ENCODE measurements at places on chromosomes 5 and 9. TPM values are rescaled to one million over a fixed set of nuclear protein-coding genes. Genes with fewer than 3 reads are reported as not detected.

CDH6 gene
- polyA plus RNA-seq: 4.8 TPM

PRDM9 gene
- polyA plus RNA-seq: not detected

DNA sequence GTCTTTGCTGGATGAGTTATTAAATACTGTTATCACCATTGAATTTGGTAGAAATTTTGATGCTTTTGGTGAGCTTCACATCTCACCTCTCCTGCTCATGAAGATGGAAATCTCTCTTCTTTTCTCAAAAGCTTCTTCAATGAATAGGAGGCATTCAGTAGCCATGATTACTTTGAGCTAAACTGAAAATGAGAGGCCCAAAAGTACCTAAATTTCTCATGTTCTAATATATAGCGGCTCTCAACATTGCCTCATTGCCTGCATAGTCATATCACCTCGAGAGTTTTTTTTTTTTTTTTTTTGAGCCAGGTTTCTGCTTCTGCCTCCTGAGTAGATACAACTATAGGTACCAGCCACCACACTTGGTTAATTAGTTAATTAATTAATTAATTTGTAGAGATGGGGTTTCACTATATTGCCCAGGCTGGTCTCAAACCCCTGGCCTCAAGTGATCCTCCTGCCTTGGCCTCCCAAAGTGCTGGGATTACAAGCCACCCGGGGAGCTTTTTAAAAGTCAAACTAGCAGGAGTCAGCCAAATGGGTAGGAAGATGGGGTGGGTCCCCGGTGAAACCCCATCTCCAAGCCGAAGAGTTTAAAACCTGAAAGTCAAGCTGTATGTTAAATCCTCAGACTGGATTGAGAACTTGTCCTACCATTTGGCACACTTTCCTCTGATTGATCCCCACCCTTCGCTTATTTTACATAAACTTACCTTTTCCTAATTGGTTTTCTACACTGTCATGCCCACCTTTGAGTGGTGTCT, 169.0 kb downstream of the DOCK2 start:
- no peak for DNase-seq

ZNF483 gene
- 3.5 TPM for polyA plus RNA-seq

DNA sequence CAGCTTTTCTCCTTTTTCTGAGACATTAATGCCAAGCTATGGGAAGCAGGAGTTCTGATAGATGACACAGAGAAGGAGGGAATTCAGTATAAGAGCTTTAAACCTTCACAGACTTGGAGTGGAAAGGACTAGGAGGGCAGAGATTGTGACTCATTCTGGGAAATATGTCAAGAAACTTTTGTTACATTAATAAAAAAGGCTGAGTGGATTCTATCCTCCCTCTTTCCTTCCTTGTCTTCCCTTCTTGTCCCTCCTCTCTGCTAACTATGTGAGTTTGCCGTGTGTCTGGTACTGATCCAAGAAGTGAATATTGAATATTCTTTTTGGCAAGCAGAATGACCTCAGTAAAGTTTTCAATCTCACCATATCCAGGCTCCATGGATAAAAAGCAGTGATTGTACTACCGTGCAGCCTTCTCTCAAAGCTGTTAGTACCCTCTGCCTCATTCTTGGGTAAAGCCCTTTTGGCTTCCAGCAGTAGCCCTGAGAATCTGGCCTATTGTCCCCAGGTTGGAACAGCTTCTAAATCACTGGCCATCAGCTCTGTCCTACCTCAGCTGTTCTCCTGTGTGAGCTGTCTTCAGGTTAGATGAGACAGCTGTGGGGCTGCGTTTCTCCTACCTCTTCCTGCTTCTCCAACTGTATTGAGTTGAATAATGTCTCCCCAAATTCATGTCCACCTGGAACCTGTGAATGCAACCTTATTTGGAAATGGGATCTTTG, 73.9 kb downstream of the ATG10 start:
- DNase-seq: no peak

DNA sequence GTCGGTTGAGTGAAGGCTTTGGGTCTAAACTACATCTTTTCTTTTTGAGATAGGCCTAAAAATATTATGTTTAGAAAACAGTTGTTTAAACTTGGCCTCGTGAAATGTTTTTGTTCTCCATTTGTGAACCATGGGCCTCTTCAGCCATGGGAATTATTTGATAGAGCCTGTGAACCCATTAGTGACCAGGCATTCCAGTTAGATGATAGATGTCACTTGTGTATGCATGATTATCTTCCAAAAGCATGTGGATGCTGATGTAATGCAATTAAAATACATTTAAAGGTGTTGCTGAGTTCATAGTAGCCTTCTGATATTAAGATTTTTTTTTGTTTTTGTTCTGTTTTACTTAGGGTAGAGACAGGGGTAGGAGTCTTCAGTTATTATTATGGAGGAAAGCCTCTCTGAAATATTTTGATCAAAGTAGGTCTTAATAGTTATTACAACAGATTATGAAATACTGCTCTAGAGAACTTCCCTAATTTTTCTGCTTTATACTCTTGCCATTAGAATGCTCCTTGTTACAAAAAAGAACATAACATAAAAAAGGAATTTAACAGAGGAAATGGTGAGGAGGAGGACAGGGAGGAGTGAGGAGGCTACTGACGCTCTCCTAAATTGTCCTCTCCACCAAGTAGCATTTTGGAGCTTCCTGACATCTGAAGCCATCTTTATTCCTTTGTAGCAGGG, 32.9 kb downstream of the CPEB4 start:
- no peak for DNase-seq

CBY3 gene
- 1.4 TPM for polyA plus RNA-seq

DNA sequence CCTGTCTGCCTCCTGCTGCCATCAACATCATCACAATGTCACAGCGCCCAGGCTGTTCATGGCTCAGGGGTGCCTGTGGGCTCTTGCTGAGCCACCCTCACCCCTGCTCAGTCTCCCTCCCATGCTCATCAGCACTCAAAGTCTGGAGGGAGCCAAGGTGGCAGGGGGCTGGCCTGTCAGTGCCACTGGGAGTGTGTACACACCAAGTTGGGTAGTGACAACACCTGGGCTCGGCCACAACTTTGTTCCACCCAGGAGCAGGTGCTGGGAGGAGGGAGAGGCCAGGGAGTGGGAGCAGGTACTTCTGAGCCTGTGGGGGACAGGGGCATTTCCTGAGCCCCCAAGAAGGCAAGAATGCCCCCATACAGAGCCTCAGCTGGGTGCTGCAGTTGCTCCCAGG, 77.5 kb upstream of the C6 start:
- DNase-seq: no peak

- no peak for DNase-seq
Measured at GRCh38 chr9:125942125-125942524, 195.0 kb downstream of the PBX3 start.

CDH18 gene
- polyA plus RNA-seq: 0.43 TPM

DNA sequence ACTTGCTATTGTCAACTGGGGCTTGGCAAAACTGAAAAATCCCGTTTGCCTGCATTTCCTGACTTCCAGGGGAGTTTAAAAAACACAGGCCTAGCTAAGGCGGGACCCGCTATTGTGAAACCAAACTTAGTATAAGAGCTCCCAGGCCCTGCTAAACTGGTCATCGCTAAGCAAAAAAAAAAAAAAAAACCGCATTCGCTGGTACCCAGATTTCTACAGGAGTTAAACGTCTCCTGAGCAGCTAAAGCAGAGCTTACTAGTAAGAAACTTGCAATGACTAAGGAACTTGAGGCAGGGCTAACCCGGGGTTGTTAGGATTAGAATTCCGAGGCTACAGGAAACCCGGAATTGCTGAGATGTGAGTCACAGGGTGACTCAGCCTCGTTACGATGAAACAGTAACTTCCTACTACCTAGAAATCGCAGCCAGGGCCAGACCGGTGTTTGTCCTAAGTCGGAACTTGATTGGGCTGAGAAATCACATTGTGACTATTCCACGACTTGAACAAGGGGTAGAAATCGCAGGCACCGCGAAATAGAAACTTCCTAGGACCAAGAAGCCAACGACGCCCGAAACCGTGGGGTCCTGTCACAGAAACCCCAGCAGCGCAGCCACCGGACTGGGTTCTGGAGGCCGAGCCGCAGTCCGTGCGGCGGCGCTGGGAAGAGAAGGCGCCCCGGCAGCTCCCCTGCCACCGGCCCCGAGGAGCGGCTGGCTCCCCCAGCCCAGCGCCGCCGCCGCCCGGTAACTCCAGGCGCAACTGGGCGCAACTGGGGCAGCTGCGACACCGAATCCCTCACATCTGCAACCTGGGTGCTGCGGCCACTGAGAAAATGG, 89.4 kb downstream of the ANXA2R start:
- DNase-seq: peak; percentile 60

DNA sequence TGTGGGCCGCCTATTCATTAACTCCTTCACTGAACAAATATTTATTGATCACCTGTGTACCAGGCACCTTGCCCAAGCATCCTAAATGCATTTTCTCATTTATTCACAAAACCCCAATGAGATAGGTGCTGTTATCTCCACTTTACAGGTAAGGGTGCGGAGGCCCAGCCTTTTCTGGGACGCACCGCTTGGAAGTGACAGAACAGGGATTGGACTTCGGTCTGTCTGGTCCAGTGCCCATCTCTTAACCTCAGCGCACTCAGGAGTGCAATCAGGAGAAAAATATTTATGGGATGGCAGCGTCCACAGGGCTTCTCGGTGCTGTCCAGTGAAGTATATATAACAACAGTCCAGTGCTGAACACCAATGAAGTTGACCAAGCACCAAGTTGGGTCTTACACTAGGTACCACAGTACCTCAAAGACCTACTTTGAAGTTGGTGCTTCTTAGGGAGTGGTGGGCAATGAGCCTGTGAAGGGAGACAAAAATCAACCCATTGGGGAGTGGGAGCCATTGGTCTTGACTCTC, 18.9 kb upstream of the GARNL3 start:
- DNase-seq: no peak

SPOCK1 gene
- polyA plus RNA-seq: 39.6 TPM

FAM78A gene
- polyA plus RNA-seq: 3.8 TPM

- peak; percentile 76 for DNase-seq
Measured at GRCh38 chr9:115250621-115251032, 132.7 kb upstream of the TNC start.

GRCh38 chr5:26757941-26758340, 280.4 kb downstream of the CDH9 start:
- DNase-seq: no peak

DNA sequence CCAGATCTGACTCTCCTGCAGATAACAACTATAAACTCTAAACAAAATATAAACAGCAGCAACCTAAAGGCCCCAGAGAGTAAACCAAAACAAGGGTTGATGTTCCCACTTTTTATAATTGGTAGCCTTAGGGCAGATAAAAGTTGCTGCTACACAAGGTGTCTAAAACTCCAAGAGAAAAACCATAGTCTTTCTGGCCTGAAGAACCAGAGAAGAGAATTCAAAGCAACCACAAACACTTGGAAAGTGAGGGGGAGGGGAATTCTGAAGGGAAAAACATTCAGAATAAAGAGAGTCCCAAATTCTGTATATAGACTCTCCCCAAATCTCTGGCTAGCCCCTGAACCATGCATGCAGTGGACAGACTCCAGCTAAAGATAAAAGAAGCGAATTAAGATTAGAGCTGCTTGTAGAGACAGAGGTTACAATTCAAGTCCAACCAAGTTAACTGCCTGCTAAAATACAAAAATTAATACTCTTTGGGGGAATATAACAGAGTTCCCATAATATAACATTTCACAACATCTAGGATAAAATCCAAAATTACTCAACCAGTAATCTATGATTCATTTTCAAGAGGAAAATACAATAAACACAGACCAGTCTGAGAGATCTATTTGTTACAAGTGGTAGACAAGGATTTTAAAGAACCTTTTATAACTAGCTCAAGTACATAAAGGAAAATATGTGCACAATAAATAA, 37.5 kb upstream of the RGMB start:
- DNase-seq: no peak

DNA sequence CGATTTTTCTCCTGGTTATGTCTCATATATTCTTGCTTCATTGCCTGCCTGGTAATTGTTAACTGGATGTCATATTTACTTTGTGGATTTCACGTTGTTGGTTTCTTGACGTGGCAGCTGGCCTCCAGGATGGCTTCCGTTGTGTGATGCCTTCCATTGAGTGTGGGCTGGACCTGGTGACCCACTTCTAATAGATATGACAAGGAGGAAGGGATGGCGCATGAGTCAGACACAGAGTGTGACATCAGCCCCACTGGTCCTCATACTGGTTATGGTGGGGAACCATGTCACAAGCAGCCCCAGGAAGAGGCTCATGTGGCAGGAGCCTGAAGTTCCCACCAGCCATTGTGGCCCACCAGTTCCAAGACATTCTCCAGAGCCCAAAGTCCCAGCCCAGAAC, 6.4 kb upstream of the PAEP start:
- no peak for DNase-seq

GRCh38 chr9:112354081-112354743, 20.8 kb upstream of the PTBP3 start:
- no peak for DNase-seq

- no peak for DNase-seq
Measured at GRCh38 chr9:5870691-5871090, 20.0 kb upstream of the MLANA start.

DNA sequence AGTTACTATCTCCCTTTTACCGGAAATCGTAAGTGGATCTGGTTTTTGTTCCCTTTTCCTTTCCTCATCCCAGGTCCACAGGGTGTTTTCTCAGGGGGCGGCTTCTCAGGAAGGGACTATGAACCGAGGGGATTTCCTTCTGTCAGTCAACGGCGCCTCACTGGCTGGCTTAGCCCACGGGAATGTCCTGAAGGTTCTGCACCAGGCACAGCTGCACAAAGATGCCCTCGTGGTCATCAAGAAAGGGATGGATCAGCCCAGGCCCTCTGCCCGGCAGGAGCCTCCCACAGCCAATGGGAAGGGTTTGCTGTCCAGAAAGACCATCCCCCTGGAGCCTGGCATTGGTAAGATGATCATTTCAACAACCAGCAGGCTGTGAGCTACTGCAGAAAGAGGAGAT, 75.8 kb downstream of the GOLPH3 start:
- DNase-seq: no peak
